Neural progenitor cell (in vitro differentiated cells): ENCODE measurements at places on chromosomes 4 and X.

DNA sequence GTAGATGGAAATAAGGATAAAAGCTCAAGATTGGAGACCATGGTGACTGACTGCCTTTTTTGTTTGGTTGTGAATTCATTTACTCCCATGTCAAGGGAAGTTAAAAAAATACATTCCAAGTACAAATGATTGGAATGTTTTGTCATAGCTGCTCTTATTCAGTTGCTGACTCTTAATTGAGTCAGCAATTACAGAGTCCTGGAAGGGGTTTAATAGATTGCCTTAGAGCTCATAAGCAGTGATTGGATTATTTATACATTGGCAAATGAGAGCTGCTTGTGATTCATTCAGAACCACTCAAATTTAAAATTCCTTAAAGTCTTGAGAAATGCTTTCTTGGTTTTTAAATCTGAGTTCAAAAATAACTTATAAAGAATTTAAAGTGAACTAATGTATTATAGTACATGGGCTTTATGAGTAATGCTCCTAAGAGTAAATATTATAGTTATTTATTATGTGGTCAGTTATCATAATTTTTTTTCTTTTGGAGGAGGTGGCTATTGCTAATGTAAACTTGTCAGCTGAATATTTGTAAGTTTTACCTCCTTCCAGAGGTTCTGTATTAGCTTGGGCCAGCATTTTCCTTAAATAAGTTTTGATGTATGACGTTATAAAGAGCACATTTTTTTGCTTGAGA is 13.6 kb downstream of the JADE1 start:
- DNase-seq, result no peak

- no peak for DNase-seq
Measured at GRCh38 chrX:107769581-107770317, 5.8 kb downstream of the TSC22D3 start.

DNA sequence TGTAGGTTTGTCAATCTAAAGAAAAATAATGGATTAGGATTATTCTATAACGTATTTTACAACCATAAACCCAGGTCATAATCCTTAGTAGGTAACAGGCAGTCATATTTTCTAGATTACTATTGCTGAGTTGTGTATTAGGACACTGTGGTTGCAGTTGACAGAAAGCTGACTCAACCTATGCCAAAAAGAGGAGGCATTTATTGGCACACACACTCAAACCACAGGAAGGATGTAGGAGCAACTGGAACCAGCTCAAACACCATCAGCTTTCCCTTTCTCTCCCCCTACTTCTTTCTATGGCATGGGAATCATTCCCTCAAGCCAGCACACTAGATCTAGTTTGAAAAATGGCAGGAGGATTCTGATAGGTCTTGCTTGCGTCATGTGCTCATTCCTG is 136.4 kb upstream of the FAM9C start:
- DNase-seq, result no peak

DNA sequence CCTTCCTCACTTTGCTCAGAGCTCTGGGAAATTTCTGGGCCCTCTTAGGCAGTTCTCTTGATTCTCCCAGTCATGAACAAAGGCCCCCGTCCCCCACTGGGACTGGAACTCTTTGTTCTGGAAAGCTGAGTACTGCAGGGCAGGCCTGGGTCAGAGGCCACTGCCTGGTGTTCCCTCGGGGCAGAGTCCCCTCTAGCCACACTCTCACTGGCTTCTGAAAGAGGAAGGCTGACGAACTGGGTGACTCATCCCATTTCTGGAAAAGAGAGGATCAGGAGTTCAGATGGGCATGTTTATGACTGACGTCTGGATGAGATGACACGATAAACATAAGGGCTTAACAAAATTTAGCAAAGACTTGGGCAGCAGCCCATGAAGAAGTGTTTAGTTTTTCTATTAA is 47.7 kb downstream of the DDX3X start:
- peak; percentile 51 for DNase-seq

GRCh38 chrX:140157143-140157542 is 191.8 kb upstream of the CXorf66 start:
- DNase-seq, result no peak

DNA sequence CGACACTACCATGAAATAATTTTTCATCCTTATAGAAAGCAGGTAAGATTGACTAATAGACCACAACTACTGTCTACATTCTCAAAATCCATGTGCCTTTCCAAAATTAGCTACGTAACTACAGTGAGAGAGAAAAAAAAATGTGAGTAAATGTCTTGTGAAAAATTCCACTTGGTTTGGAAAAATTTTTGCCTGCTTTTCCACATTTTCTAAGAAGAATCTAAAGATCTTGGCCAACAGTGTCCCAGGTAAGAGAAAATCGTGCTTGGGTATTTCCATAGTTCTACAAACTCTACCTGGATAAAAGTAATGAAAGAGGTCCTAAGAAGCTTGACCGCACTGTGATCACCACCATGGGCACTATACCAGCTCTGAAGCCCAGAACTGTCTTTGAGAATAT is 1.4 kb upstream of the CLCN3 start:
- no peak for DNase-seq

- DNase-seq, result no peak
Measured at GRCh38 chr4:7243609-7244330, 51.4 kb downstream of the SORCS2 start.

DNA sequence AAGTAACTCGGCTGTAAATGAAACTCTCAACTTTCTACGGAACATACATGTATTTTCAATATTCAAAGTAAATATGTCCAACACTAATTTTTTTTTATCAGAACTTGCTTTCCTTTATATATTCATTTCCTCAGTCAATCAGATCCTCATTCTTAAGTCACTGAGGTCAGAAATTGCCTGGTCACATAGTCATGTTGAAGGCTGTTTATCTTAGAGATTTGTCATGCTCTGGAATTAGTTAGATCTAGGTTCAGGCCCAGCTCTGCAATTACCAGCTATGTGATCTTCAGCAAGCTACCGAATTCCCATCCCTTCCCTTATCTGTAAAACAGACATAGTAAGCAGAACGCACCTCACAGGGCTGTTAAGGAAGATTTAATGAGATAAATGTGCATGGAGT is 228.8 kb downstream of the SPCS3 start:
- DNase-seq, result no peak

GRCh38 chr4:14165222-14165920 is 537.8 kb upstream of the BOD1L1 start:
- no peak for DNase-seq

GRCh38 chrX:15721911-15722310 is 16.2 kb upstream of the CA5B start:
- no peak for DNase-seq

GRCh38 chr4:85783483-85783882 is 308.5 kb downstream of the ARHGAP24 start:
- no peak for DNase-seq

- peak; percentile 73 for DNase-seq
Measured at GRCh38 chr4:7156761-7157488, 35.4 kb upstream of the SORCS2 start.

DNA sequence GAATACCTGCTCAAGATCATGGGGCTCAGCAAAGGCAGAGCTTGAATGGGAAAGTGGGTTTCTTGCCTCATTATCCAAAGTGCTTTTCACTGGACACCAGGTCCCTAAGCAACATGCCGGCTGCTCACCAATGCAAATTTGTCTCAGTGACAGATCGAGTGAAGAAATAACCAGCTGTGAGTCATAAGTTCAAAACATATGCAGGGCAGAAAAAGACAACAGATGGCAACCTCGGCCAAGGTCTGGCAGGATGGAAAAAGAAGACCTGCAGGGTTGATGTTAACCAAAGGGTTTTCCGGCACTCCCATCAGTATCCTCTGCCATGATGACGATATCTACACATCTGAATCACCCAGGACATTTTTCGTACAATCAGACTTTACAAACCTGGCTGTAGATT is 124.1 kb downstream of the AFAP1 start:
- DNase-seq, result no peak

- DNase-seq, result no peak
Measured at GRCh38 chr4:97367878-97368277, 775.4 kb downstream of the STPG2 start.

DNA sequence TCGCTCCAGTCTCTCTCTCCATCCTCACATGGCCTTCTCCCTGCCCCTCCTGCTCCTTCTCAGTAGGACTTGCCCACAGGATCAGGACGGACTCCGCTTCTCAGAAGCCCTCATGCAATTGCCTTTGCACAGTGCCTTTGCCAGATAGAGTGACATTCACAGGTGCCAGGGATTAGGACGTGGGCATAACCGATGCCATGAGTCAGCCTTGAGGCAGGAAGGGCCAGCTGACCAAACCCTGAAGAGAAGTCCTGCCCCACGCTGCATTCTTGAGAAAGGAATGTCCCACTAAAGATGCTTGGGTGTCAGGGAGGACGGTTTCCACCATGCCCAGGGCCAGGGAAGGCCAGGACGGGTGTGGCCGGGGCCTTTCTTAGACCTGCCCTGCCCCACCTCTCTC is 6.6 kb upstream of the GRPEL1 start:
- no peak for DNase-seq

DNA sequence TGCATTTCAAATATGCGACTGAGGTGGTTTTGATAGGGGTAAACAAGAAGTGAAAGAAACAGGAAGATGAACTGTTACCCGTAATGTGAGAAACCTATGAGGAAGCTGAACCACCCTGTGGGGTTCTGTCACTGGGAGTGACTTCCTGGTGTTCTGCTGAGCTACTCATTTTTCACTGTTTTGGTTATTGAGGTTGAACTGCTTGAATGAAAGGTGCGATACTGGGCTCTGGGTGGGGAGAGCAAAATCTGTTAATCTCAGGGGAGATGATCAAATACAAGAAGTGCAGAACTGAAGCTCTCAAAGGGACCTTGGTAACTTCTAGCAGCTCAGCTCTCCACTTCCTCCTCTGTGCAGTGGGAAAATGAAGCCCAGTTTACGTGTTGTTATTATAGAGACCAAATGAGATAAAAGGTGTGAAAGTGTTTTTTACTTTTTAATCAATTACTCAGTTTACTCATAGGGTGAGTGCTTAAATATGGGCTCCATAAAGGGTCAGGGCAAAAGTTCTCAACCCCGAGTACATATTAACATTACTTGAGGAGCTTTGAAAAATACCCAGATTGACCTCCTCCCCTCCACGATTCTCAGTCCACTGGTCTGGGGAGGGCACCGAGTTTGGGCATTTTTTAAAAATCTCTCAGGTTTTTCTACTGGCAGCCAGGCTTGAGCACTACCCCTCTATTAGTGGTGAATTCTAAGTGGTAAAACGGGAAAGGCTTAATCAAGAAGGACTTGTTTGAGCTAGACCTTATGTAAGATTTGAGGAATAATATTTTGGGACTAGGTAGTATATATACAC is 66.7 kb downstream of the COQ2 start:
- no peak for DNase-seq

- no peak for DNase-seq
Measured at GRCh38 chrX:100883654-100884053, 9.5 kb upstream of the NOX1 start.

- no peak for DNase-seq
Measured at GRCh38 chr4:153533387-153533786, 67.2 kb downstream of the TMEM131L start.

GRCh38 chr4:104472766-104473165 is 21.9 kb downstream of the CXXC4 start:
- DNase-seq, result no peak

GRCh38 chr4:160143574-160143973 is 1040.7 kb downstream of the RAPGEF2 start:
- DNase-seq, result no peak

DNA sequence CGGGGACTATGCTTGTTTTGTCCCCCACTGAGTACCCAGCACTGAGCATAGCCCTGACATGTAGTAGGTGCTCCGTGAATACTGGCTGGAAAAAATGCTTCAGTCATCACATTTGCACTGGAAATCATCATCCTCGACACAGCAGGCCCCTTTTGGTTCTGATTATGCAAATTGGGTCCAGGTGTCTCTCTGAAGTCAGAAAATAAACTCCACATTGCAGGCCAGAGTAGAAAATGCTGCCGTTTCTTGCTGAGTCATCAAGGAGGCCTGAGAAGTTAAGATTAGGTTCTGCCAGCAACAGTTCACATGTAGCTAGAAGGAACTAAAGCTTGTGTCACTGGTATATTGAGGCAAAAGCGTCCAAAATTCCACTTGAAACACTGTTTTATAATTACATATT is 15.0 kb upstream of the STK32B start:
- no peak for DNase-seq

DNA sequence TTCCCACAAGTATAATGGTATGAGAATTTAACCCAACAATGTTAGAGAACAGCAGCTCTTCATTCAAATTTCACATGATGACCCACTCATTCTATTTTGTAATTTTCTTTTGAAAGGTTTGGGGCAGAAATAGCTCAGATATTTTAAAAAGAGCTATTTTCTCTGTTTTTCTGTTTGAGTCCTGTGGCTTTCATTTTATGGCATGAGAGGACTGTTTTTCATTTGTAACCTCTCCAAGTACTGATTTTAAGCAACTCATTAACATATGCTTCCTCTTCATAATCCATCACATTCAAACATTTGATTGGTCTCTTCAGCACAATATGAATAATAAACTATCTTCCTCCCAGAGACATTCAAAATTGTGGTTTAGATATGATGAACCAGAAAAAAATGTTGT is 129.0 kb upstream of the TEX13A start:
- no peak for DNase-seq

DNA sequence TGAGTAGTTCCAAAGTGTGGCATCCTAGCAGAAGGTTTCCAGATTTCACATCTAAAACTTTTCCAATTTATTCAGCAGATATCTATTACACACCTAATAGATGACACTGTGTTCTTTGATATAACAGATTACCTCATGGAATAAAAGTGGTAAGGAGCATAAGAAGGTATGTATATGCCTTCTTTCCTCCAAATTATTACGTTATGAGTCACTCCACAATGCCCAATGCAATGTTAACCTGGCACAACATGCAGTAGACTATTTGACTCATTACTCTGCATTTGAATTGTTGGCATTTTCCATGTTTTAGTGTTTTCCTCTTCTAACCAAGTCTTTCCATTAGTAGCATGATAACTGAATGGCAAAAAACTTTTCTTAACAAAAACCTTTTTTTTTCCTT is 383.6 kb downstream of the ADGRL3 start:
- DNase-seq, result no peak

DNA sequence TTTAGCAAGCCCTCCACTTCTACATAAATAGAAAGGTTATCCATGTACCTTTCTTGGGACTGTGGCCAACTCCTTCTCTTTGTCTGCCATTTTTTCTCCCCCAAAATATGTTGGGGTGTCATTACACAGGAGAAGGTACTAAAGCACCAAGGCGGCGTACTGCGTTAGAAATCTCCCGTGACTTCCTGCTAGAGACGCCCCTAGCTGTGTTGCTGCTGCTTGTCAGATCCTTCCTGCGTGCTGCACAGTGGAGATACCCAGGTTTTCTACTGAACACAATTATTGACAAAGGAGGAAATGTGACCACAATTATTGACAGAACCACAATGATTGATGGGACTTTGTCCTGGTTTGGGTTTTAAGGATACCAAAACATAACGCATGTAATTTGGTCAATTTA is 97.7 kb downstream of the EFHC2 start:
- DNase-seq, result no peak
